KG1 (cell line): ENCODE measurements at places on chromosomes 1 and 21.

- DNase-seq: no peak
Measured at GRCh38 chr1:102241431-102242338, 245.0 kb upstream of the OLFM3 start.

DNA sequence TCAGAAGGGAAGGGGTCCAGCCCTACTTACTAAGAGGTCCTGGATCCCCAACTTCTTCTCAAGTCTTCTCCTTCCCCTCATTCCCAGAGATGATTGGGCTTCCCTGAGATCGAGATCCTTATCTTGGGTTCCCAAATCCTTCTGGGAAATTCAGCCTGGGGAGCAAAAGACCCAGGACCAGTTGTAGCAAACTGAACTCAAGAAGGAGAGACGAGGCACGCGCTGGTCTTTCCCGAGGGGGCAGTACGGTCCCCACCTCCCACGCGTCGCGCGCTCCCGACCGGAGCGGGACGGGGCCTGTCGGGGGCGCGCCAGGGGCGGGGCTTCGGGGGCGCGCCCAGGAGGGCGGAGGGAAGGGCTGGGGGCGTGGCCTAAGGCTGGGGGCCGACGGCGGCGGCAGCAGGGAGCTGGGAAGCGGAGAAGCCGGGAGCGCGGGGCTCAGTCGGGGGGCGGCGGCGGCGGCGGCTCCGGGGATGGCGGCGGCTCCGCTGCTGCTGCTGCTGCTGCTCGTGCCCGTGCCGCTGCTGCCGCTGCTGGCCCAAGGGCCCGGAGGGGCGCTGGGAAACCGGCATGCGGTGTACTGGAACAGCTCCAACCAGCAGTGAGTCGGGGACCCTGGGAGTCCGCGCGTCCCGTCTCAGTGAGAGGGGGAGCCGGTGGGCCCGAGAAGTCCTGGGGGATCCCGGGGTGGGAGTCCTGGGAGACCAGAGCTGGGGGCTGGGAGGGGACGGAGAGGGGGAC, at the start of gene EFNA3:
EFNA3 (plus strand) TSS at position 369 of the 741 bp plus-strand sequence; CDS start at position 474, 105 bp downstream.
- no peak for DNase-seq

DNA sequence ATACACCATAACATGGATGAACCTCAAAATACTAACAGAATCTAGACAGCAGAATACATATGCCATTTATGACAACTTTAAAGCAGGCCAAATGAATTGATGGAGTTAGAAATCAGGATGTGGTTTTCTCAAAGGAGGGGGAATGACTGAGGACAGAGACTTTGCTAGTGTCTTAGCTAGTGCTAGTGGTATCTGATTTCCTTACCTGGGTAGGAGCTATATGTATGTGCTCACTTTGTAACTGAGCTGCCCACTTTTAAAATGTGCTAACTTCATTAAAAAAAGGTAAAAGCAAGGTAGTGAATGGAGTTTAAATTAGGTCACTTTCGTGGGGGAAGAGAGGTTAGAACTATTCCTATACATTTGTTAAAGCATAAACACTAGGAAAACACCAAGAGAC, 2.6 kb downstream of the GTF2B start:
- DNase-seq: no peak

DNA sequence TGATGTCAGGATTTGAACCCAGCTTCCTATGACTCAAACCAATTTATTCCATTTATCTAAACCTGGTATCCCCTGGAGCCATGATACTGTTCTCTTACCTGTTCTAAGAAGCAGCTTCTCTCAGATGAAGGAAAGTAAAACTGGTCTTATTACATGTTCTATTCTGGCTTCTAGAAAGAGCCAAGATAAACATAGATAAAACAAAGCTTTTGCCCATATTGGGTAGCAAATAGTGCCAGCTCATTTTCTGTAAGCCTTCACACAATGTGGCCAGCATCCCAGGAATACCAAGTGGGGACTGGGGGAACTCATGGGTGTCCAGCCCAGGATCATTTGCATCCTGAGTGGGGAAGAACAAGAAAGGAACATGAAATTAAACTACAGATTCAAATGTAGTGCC, 53.5 kb upstream of the EPHA8 start:
- no peak for DNase-seq

DNA sequence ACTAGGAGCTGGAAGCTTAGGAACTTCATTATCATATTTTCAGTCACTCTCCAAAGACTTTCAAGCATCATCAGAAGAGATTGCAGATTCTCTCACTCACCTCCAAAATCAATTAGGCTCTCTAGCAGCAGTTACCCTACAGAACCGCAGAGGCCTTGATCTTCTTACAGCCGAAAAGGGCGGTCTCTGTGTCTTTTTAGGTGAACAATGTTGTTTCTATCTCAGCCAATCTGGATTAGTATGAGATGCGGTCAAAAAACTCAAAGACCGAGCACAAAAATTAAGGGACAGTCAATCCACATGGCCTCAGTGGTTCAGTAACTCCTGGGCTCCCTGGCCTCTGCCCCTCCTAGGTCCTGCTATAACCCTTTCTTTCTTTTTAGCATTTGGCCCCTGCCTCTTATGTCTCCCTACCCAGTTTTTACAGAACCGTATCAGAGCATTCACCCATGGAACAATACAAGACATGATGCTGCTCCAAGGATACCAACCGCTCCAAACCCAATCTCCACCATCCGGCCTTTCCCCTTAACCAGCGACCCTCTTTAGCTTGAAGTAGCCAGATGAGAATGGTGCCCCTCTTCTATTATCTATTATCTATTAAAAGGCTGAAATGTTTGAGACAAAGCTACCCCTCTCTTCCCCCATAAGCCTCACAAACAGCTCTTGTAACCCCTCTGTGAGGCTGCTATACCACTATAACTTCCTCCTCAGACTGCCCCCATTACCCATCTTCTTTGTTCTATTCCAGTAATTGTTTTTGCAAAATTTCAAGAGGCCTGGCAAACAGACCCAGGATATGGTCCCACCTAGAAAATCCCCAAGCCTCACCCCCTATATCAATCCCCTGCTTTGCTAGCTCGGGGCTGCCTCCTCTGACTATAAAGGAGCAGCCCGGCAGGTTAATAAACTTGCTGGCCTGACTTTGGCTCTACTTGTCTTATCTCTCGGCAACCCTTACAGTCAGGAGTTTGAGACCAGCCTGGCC, 18.7 kb upstream of the CA6 start:
- no peak for DNase-seq

GRCh38 chr21:22345624-22346023, 1347.4 kb downstream of the NCAM2 start:
- DNase-seq: no peak

DNA sequence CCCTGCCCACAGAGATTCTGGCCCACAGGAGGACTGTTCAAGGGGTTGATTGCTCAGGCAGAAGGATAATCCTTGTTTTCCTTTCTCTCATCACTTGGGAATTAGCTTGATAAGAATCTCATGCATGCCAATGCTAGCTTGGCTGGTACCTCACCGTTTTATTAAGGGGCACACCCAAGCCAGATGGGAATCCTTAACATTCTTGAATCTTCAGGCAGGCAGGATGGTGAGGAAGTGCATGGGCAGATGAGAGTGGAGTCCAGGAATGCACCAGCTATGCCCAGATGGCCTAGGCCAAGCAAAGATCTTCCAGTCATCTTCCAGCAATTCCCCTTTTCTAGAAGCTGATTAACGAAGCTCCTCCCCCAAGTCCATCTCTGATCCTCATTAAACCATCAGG, 4.1 kb upstream of the LCE7A start:
- DNase-seq: no peak

GRCh38 chr1:3672971-3673361, 20.6 kb downstream of the TP73 start:
- no peak for DNase-seq

GRCh38 chr21:35915030-35915429, 145.3 kb downstream of the SETD4 start:
- DNase-seq: no peak

GRCh38 chr1:164891615-164892014, 332.6 kb downstream of the PBX1 start:
- DNase-seq: no peak

DNA sequence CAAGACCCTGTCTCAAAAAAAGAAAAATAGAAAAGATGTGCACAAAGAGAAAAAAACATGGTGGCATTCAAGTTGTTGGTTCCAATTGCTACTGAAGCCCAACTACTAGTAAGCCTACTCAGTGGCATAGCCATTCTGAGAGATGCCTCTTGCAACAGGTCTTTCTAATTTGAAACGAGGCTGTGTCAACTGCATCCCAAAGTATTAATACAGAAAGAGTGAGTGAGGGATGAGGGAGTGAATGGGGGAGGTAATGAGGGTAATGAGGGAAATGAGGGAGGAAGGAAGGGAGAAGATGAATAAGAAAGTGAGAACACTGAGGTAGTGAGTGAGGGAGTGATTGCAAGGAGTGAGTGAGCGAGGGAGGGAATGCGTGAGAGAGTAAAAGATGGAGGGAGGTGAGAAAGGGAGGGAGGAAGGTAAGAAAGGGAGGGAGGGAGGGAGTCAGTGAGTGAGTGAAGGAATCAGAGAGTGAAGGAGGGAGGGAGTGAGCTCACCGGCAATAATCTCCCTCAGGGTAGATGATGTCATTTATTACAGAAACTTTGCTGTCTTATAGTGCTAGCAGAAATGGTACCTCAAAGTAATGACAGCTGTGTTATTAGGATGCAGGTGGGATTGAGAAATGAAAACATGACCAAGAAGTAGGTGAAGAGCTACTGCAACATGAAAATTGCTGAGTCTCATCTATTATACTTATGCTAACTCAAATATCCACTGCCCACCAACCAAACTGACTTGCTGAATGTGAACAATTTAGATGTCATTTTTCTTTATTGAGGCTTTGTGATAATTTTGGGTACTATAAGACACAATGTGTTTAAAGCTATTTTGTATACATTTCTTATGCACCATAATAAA, 75.6 kb upstream of the ADAM30 start:
- DNase-seq: no peak

DNA sequence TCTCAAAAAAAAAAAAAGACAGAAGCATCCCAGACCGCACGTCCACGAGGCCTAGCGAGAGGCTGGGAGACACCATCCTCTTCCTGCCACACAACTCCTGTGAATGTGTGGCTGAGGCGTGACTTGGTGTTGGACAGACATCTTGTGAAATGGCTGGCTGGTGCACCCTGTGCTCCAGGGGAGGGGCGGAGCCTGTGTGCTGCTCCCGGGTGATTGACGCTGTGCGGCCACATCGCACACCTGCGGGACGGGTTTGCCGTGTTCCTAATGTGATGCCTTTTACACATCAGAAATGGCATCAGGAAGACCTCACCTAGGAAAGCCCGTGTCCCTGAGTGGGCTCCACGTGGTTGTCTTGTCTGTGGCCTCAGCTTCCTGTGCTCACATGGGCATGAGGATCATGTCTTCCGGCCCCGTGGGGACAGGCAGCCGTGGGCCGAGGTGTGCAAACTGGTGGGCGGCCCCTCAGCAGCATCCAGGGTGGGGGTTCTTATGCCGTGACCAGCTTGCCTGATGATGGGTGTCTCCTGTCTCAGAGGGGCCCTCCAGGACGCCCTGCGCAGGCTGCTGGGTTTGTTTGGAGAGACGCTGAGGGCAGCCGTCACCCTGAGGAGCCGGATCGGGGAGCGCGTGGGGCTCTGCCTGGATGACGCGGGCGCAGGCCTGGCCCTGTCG, 64.4 kb downstream of the PCNT start:
- DNase-seq: no peak

DNA sequence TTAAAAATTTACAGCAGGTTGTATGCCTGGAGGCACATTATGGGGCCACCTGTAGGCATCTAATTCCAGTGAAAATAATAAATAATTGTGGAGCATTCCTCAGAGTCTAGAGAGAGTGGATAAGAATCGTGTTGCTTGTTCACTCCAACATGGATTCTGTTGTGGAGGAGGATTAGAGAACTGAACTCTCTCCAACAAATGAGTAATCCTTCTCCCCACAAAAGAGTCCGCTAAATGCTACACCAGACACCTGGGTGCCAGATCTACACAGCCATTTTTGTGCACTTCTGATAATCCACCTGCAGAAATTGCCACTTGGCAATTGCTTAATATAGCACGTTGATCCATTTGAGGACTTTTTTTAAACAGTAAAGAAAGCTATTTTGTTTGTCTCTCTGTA, 113.7 kb upstream of the DPYD start:
- DNase-seq: no peak
